Tibial nerve (tissue), 4 donors: ENCODE measurements at places on chromosomes 6 and 20. TPM values are rescaled to one million over a fixed set of nuclear protein-coding genes. Genes with fewer than 3 reads are reported as not detected.

- no peak for DNase-seq
Observed at GRCh38 chr6:41371992-41372831, 36.8 kb downstream of the NCR2 start.

DNA sequence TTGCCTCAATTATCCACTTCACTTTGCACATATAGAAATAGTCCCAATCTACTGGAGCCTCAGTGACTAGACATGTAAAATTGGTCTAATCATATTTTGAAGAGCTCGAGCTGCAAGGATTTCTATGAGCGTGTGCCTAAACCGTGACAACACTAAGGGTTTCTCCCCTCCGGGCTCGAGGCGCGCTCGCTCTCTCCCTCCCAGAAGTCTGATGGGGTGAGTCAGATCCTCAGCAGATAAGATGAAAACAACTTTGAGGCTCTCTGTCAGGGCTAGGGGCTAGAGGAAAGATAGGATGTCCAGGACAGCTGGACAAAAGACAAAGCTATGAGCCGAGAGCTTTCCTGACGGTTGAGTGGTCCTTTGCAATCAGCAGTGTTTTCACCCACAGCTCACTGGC is 16.8 kb downstream of the GNAS-AS1 start:
- no peak for DNase-seq

GRCh38 chr6:5215159-5215558 is 45.6 kb downstream of the LYRM4 start:
- no peak for DNase-seq

GRCh38 chr6:138486249-138487101 is 12.8 kb downstream of the NHSL1 start:
- DNase-seq, result no peak

- peak; percentile 62 for DNase-seq
Observed at GRCh38 chr6:137705160-137706082, 161.6 kb upstream of the TNFAIP3 start.

GRCh38 chr6:9532621-9533557 is 882.0 kb downstream of the TFAP2A start:
- DNase-seq, result no peak

DNA sequence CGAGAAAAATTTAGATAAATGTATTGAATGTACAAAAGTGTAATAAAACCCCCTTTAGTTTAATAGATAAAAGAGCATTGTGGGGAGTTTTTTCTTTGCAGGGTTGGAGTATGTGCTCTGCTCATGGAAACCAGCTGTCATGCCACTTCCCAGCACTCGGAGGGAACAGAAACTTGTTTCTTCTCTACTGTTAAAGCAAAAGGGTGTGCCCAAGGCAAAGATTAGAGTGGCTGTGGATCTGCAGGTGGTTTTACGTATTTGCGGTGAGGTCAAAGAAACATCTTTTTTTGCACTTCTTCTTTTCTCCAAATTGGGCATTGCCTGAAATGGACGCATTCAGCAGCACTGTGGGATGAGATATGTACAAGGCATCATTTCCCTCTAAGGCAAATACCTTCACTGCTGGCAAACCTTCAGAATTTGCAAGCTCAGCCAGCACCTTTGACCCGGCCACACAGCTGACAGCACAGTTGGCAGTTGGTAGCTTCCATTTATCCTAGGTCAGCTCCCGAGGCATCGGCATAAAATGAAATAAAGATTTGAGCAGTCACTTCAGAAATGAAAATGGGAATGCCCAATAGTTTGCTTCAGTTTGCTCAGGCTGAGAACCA is 178.4 kb upstream of the EYA4 start:
- DNase-seq, result no peak

- DNase-seq, result no peak
Observed at GRCh38 chr20:9280666-9281065, 211.8 kb downstream of the PLCB4 start.

- no peak for DNase-seq
Observed at GRCh38 chr20:44309763-44310663, 989 bp downstream of the FITM2 start.

DNA sequence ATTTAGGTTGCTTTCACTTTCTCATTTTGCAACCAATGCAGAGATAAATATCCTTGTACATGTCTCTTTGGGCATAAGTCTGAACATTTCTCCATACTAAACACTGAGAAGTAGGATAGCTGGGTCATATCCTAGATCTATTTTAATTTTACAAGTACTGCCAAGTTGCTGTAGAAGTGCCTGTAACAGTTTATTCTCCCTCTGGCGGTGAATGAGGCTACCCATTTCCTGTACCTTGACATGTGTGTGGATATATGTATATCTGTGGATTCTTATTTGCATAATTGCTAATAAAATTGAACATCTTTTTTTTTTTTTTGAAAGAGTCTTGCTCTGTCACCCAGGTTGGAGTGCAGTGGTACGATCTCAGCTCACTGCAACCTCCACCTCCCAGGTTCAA is 48.0 kb upstream of the PNRC1 start:
- DNase-seq, result no peak

- DNase-seq, result peak; percentile 7
Observed at GRCh38 chr20:59811681-59812171, 121.7 kb downstream of the SYCP2 start.

DNA sequence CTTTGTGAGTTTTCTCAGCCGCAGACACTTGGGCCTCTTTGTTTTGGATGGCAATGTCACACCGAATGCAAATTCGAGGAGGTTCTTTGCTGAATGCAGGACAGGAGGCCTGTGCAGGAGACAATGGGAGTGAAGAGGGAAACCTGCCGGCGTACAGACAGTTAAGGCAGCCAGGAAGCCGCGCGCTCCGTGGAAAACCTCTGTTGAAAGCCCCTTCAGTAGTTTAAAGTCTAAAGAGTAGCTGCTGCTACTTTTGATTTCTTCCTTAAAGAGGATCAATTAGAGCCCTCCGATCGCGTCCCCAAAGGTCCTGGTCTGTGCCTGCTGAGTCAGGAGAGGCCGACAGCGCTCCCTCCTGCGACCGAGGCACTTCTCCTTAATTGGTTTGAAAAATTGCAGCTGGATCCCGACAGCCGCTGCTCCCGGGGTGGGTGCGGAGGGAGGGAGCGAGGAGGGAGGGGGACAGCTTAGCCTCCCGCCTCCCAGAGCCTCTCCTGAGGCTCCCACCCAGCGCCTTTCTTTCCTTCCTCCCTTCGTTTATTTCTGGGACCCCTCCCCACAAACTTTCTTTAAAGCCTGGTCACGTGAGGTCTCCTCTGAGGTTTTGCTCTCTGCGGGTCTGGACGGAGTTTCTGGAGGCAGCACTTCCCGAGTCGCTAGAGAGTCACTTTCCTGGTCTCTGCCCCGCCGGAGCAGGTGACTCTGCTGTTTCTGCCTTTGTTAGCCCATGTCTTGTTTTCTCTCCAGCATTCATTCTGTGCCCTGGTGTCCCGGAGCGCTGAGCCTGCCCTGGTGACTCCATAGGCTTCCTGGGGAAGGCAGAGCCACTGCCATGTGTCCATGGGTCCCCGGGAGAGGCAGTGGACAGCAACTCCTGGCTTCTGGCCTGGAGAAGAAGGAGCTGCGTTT is 22.3 kb upstream of the RPP40 start:
- DNase-seq, result no peak

GRCh38 chr6:149060300-149060984 is 257.1 kb upstream of the TAB2 start:
- DNase-seq, result no peak

DNA sequence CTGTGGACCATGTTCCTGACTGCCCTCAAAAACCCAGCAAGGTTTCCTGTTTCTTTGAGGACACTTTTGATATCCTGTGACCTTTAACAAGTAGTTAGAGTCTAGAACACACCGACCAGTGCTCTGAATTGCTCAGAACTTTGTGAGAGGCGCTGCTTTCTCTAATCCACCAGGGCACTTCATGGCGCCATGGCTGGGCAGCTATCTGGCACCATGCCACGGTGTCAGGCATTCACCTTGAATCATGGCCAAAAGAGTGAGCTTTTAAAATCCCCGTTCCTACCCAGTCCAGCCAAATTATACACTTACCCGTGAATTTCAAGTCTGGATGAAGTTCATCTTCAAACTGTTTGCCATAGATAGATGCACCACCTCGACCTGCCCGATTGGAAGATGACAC is 17.0 kb upstream of the CPNE5 start:
- no peak for DNase-seq

DNA sequence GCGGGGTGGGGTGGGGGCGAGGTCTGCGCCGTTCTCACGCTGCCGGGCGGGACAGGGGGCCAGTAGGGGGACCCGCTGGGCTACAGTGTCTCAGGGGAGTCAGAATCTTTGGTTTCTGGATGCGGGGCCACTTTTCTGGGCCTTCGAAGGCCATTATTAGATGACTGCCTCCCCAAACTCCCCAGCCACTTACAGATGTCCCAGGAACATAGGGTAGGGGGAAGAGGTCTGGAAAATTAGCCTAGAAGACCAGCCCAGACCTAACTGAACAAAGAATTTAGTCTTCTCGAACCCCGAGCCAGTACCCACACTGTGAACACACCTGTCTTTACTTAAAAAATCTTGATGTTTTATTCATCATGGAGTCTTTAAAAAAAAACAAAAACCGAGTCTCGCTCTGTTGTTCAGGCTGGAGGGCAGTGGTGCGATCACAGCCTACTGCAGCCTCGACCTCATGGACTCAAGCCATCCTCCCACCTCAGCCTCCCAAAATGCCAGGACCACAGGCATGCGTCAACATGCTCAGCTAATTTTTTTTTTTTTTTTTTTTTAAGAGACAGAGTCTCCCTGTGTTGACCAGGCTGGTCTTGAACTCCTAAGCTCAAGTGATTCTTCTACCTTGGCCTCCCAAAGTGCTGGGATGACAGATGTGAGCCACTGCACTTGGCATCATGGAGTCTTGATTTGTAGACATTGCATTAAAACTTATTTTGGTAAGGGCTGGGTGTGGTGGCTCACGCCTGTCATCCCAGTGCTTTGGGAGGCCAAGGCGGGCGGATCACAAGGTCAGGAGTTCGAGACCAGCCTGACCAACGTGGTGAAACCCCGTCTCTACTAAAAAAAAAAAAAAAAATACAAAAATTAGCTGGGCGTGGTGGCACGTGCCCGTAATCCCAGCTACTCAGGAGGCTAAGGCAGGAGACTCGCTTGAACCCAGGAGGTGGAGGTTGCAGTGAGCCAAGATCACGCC is 3.3 kb upstream of the SLC29A1 start:
- DNase-seq, result no peak

GRCh38 chr6:4776493-4777393 is 539 bp downstream of the CDYL start:
- peak; percentile 9 for DNase-seq

DNA sequence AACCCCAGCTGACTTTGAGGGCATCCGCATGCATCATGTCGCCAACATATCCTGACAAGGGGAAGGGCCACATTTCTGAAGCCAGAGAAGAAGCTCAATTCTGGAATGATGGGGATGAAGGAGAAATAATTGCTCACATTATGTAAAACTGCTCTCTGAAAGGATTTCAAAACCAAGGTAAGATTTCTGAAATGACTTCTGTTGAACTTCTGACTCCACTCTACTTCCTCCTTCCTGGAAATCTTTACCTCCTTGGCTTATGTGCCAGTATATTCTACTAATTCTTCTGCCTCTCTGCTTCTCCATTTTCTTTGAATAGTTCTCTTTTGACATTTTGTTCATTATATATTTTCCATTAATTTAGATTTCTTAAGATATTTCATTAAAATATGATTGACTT is 31.9 kb downstream of the HLA-DPB1 start:
- DNase-seq, result no peak

GRCh38 chr6:112382778-112383177 is 35.6 kb downstream of the RFPL4B start:
- DNase-seq, result no peak

- no peak for DNase-seq
Observed at GRCh38 chr6:149250951-149251350, 66.6 kb upstream of the TAB2 start.

The C2 gene
- total RNA-seq, result 17.4 TPM

The SNAI1 gene
- total RNA-seq, result 4.2 TPM

The ARFGEF3 gene
- 6.9 TPM for total RNA-seq

The FAM209B gene
- not detected for total RNA-seq

The PAX1 gene
- not detected for total RNA-seq
